ENCODE measurements at places on chromosomes 13 and 19.
A peak's percentile ranks its signal among the peaks of the same experiment; 100 is the strongest.

- DNase-seq: no peak
Observed at GRCh38 chr13:71632206-71632605, 234.8 kb downstream of the DACH1 start.

DNA sequence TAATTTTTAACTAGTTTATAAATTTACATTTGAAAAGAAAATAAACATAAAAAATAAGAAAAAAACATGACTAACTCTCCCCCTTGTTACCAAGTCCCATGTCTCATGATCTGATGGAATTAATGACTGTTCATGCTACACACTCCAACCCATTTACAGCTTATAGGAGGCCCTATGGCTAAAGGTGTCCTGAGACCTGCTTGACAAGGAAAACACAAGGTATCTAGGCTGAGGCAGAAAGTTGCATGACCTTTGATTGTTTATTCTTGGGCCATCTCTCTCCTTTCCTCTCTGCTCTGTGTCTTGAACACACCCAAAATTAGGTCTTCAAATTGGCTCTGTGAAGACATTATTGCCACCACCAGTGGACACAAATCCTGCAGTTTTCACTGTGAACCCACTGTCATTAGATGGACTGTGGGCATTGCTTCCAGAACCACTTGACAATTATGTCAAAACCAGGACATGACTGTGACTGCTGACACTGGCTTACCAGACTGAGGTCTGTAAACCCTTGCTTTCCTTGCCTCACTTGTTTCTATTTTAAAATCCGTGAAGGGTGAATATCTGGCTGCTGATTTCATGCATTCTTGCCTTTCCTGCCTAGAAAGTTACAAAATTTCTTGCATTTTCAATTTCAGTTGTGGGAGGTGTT is 386.5 kb upstream of the SPRY2 start:
- DNase-seq: no peak

- no peak for DNase-seq
Observed at GRCh38 chr13:33752597-33752996, 65.4 kb upstream of the RFC3 start.

DNA sequence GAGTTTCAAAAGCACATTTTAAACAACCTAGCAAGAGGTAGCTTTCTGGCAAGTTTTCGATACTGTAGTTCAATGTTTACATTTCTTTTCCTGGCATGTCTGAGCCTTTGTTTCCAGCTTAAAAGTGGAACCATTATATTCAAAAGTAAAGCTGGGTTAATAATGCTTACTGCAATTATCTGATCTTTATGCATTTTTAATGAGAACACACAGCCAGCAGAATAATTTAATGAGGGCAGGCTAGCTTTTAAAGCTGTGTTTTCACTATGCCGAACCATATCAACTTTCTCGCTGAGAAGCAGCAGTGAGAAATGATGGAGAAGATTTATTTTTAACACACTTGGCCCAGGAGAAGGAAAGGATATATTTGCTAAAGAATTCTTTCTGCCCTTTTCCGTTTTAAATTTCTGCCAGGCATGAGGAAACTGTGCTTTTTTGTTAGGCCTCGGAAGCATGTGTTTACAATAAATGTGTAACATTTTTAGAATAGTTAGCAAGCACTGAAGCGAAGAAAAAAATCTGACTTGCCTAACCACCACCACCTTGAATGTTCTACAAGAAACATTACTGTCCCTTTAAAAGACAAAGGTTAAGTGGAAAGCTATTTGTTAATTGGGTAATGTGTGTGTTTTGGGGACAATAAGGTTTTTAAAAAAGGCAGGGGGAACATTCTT is 1.0 kb downstream of the MBNL2 start:
- no peak for DNase-seq

- DNase-seq: no peak
Observed at GRCh38 chr19:35431145-35431807, 16.8 kb upstream of the FFAR2 start.

- DNase-seq: no peak
Observed at GRCh38 chr19:48814895-48815294, 4.1 kb upstream of the BCAT2 start.

DNA sequence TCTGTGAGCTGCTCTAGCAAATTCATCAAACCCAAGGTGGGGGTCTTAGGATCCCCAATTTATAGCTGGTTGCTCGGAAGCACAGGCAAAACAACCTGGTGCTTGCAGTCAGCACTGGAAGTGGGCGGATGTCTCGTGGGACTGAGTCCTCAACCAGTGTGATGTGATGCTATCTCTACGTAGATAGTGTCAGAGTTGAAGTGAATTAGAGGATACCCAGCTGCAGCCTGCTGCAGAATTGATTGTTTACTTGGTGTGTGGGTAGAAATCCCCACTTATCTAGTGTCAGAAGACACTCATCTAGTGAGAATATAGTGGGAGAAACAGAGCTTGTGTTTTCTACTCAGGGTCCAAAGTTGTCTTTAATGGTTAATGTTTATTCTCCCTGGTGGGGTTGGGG is 63.3 kb downstream of the CBY2 start:
- DNase-seq: no peak

DNA sequence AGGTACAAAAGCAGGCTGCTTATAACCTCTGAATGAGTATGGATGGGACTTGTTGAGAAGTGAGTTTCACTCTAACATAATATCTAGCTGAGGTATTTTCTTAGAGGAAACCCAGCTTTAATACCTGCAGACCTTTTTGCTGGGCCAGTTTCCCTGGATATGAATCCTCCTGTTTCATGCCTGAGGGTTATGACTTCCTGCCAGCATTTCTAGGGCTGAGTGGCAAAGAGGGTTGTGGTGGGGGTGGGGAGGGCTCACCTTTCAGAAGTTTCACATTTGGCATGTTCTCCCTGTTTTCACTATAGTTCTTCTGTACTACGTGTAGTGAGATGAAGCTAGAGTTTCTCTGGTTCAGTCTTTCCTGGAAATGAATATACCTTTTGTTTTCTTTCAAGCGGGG is 73.7 kb downstream of the LACC1 start:
- DNase-seq: no peak

- DNase-seq: no peak
Observed at GRCh38 chr19:1255186-1256161, 7.1 kb downstream of the MIDN start.

DNA sequence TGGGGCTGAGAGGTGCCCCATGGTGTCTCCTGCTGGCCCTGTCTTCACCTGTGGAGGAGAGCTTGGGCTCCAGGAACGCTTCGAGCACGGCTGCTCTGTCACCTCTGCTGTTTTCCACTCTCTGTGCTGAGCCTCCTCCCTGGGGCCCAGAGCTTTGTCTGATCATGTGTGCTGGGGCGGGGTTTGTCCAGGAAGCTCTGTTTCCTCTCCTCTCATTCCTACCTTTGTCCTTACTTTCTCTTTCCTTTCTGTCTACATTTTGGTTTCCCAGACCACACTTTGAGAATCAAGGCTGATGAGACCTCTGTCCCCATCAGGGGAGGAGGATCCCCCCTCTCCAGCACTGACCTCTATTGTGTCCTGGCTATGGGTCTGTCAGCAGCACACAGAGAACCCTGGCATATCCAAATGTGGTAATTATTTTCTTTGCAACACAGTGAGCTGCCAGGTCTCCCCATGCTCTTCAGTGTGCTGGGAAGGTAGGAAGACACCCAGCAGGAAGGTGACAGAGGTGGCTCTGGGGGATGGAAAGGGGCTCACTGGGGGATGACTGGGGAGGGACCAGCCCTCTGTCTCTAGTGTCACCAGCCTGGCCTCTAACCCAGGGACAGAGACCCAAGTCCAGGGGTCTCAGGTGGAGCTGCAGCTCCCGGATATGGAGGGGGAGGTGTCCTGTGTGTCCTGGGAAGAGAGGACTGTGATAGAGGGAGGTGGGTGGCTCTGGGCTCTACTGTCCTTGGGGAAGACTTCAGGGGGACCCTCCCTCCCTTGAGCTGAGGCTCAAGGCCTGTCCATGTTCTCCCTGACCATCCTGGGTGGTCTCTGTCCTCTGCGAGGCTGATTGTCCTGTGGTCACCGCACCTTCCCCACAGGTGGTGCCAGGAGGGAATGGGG is at the start of gene CEACAM1:
CEACAM1 (minus strand) TSS at position 128 of the 894 bp plus-strand sequence; CDS start at position 21, 107 bp downstream.
- DNase-seq: peak; percentile 75

DNA sequence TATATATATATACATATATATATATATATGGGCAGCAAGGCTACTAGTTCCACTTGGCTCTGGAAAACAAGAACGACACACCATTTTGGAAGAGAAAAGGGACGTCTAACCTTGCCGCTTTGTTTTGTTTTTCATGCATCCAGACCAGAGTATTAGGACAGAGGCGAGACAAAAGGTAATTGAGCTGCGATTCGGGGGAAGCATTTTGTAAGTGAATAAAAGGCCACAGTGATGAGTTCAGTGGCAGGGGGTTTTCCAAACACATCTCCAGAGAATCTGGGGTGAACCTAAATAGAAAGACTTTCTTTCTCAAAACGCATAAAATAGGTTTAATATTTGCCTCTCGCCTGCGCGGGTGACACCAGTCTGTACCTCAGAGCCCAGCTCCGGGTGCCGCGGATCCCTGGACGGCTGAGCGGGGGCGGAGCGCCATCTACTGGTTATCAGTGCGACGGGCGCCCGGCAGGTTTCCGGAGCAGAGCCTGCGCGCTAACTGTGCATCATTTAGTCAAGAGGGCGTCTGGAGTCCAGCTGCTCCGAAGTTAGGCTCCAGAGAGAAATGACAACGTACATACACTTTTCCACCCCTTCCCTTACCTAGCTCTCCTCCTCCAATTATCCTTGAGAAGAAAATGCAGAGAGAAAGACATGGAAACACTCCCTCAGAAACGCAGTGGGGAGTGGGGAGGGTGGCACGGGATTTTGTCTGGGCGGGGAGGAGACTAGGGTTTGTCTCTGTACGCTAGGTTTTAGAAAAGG is 262.3 kb downstream of the TBC1D4 start:
- DNase-seq: peak; percentile 82

GRCh38 chr19:19461671-19462622 is 53.4 kb downstream of the TSSK6 start:
- DNase-seq: peak; percentile 56

- no peak for DNase-seq
Observed at GRCh38 chr13:82647540-82647939, 1234.7 kb downstream of the SLITRK1 start.

GRCh38 chr19:47063874-47064273 is 15.4 kb upstream of the TMEM160 start:
- no peak for DNase-seq

GRCh38 chr19:41541990-41542584 is 33.9 kb upstream of the CEACAM21 start:
- peak; percentile 87 for DNase-seq

DNA sequence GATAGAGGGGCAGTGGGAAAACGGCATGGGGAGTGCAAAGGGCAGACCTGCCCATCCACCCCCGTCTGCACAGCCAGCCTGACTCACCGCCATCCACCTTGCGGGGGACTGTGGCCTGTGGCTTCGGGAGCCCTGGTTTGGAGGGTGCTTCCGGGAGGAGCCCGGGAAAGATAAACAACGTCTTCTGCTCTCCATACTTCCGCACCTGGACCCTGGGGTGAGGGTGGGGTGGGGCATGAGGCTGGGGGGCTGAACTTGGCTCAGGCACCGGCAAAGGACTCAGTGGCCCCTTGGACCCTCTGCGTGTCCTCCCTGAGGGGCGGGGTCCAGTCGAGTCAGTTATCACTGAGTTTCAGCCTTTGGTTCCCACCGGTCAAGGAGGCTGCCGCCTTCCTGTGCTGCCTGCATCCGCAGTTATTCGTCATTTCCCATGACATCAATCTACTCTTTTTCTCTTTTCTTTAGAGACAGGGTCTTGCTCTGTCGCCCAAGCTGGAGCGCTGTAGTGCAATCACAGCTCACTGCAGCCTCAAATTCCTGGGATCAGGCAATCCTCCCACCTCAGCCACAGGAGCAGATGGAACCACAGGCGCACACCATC is 3.2 kb downstream of the GPR108 start:
- no peak for DNase-seq

- DNase-seq: no peak
Observed at GRCh38 chr19:1807695-1808394, 4.2 kb downstream of the ATP8B3 start.

GRCh38 chr19:12975221-12975741 is 5.9 kb downstream of the DAND5 start:
- no peak for DNase-seq

- DNase-seq: no peak
Observed at GRCh38 chr13:25946321-25946720, 105.5 kb downstream of the SHISA2 start.

DNA sequence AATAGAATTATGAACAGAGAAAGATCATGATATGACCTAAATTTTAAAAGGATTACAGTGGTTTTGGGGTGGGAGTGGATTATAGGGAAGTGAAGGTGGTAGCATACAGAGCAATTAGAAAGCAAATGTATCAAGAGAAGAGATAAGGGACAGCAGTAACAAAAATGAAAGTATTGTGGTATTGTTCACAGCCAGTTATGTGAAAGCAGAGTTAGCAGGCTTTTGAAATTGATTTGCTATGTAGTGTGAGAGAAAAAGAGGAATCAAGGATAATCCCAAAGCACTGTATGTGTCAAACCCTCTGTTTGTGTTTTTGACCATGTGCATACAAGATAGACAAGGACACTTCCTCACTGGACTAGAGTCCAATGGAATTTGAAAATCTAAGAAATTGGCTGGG is 1721.4 kb downstream of the PCDH9 start:
- DNase-seq: no peak

DNA sequence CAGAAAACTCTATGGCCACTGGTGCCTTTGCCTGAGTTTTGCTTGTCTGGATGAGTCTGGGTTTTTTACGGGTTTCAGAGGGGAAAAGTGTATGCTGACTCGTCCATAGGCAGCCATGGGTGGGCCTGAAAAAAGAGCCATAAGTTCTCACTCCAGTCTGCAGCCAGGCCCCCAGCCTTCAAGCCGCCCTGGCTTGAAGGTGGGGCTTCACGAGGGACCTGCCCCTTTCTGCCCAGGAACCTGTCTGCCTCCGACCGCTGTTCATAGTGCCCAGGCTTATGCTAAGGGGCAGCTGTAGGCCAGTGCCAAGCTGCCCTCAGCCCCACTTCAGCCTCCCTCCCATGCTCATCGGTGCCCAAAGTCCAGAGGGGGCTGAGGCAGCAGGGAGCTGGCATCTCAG is 385.2 kb downstream of the PCDH9 start:
- DNase-seq: no peak

GRCh38 chr13:46639033-46639981 is 86.3 kb downstream of the LRCH1 start:
- DNase-seq: no peak

- no peak for DNase-seq
Observed at GRCh38 chr13:110208116-110208515, 98.8 kb downstream of the COL4A1 start.

- DNase-seq: no peak
Observed at GRCh38 chr19:55962186-55962585, 14.6 kb downstream of the NLRP8 start.

GRCh38 chr13:20424949-20425348 is 100.7 kb downstream of the CRYL1 start:
- no peak for DNase-seq

- no peak for DNase-seq
Observed at GRCh38 chr19:30227661-30228112, 144.5 kb upstream of the ZNF536 start.

DNA sequence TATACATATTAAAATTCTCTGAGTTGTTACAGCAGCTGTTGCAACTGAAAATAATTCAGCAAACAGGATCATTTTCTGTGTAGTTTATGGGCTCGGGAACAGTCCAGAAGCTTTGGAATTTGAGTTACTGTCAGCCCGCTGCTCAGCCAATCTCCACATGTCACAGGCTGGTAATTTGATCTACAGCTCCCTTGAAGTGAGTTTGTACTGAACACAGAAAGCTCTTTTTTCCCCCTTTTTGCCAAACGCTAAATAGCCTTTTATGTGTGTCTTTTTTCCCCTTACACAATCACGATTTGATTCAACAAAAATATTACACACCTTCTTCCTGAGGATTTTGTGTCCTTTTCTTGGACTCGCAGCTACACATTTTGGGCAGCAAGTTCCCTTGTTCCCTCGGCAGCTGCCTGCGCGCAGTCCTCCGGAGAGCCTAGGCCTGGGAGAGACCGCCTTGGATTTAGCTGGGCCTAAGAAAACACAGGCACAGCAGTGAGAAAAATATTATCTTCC is 371.4 kb downstream of the KCNRG start:
- no peak for DNase-seq

All from CD4-positive, alpha-beta T cell treated with Interleukin-6 for 4 hours (primary cell).